Left renal pelvis (tissue), 4 donors: ENCODE measurements at places on chromosomes 5 and 9.

DNA sequence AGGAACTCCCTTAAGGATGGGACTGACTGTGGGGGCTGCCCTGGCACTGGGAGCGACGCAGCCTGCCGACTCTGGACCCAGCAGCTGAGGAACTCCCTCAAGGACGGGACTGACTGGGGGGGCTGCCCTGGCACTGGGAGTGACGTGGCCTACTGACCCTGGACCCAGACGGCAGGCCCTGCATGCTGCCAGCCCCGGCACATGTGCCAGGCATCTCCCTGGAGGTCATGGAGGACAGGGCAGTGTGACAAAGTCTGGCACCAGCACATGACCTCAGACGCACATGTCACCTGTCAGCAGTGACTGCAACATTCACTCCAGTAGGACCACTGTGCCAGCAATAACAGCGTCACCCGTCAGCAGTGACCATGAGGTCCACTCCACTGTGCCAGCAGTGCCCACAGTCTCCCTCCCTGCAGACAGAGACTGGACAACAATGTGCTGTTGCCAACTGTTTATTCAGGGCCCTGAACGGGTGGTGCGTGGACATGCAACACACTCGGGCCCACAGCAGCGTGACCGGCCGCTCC, 4.5 kb downstream of the FBXW5 start:
- DNase-seq: no peak

DNA sequence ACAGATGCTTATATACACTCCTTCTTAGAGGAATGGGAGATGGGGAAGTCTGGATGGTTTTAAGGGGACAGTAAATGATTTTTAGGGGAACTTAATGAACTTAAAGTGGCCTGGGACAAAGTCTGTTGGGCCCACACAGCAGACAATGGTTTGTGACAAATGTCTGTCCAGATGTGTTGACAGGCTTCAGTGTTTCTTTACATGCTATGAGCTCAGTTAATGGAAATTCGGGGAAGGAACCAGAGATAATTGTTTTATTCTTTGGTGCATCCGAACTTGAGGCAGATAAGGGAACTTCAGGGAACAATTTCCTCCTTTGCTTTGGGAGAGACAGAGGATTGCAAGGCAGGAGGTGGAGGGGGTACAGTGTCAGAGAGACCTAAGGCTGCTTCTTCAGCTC, 52.3 kb downstream of the NFIB start:
- DNase-seq: no peak

DNA sequence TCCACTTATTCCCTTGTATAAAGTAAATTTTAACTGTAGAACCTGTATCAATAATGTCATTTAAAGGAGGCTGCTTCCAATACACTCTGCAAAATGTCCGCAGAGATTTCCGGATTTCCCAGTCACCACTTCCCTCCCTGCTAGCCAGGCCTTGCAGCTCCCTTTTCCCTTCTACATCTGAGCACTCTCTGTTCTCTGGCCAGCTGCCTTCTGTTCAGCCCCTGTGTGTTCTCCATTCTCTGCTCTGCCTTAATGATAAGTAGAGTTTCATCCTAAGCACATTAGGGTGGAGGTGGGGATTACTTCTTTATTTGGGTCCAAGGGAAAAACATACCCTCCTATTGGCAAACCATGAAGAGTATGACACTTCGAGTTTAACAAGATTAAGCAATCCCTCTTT, 719.6 kb upstream of the WWC1 start:
- DNase-seq: no peak

DNA sequence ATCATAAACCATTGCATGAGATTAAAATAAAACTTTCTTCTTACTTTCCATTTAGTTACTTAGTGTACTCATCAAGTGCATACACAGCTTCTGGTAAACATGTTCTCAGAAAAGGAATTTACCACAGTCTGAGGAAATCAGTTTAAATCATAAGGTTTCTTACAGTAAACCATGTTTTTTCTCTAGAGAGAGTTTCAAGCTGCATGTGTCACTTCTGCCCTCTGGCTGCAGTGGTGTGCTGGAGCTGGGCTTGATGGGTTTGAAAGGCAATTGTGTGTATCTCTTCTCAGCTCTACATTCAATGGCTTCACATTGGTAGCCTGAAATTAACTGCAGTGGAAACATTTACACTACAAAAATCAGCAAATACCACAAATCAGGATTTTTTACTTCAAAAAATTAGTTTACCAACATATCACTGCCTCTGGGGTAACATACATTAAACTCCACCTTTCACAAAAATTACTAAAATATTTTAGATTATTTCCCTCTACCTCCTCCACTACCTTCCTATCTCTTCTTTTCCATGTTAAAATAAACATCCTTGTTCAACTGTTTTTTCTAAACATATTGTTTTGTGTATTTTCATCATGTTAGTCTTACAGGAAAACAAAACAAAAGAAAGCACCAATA, 414.3 kb downstream of the ANXA1 start:
- DNase-seq: no peak

- no peak for DNase-seq
Observed at GRCh38 chr9:79465156-79465555, 106.6 kb upstream of the TLE4 start.
